ENCODE measurements at places on chromosomes 5 and 9.

DNA sequence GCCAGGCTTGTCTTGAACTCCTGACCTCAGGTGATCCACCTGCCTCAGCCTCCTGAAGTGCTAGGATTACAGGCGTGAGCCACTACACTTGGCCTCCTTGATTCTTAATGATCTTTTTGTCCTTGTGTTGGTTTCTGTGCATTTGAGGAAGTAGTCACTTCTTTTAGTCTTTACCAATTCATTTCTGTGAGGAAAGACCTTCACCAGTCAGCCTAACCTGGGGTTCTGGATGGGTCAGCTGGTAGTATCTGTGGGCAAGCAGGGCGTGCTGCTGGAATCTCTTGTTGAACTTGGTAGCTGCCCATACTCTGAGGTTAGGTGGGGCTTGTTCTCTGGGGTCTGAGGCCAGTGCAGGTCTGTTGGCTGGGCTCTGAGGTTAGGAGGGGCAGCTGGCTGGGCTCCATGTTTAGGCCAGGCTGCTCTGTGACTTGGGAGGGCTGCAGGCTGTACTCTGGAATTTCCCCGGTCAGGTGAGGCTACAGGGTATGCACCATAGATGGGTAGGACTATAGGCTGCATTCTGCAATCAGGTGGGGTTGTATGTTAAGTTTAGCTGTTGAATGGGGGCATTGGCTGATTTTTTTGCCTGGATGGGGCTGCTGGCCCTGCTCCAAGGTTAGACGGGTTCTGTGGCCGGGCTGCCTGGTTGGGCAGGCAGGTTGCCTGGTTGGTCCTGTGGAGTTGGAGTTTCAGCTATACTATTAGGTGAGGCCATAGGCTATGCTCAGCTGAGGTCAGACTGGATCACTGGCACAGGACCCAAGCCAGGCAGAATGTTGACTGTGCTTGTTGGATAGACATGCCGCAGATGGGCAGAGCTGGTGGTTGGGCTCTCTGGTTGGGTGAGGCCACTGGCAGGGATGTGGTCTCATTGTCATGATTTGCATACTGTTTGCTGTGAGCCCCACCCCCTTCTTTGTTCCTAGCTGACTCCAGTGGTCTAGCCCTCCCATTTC, 19.2 kb downstream of the UBAP1 start:
- DNase-seq: no peak

- DNase-seq: no peak
Measured at GRCh38 chr5:74375271-74375670, 265.3 kb downstream of the ENC1 start.

- no peak for DNase-seq
Measured at GRCh38 chr5:142664636-142665035, 21.3 kb downstream of the FGF1 start.

- DNase-seq: no peak
Measured at GRCh38 chr5:19608444-19609002, 379.5 kb downstream of the CDH18 start.

- no peak for DNase-seq
Measured at GRCh38 chr5:14534773-14535172, 46.8 kb upstream of the OTULINL start.

- no peak for DNase-seq
Measured at GRCh38 chr9:38039090-38039906, 29.7 kb downstream of the SHB start.

- DNase-seq: no peak
Measured at GRCh38 chr9:22682961-22683699, 236.5 kb downstream of the DMRTA1 start.

DNA sequence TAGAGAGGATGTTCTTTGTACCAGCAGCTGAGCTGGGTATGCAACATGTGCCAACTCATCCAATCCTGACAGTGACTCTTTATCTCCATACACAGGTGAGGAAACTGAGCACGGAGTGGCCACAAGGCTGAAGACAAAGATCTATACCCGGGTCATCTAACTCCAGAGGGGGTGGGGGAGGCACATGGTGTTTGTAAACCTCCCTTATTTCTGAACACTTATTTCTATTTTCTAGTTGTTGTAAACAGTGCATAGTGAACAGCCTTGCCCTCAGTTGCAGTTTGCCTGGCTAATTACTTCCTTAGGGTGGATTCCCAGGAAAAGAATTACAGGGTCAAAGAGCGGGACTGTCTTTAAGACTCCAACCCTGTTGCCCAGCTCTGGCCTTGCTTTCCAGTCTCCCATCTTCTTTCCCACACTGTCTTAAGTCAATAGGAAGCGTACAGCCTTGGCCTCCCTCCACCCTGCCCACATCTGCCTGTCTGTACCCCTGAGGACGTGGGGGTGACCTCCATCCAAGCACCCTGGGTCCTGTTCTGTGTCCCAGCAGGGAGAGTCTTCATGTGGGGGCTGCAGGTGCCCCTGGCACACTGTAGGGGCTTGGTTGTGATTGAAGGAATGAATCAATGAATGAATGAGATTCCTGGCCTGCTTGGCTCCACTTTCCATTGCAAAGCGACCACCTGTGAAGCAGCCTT, 13.2 kb upstream of the FIBCD1 start:
- no peak for DNase-seq
